Activated effector memory CD4-positive, alpha-beta T cell treated with anti-CD3 and anti-CD28 coated beads, Interleukin-2, amount 50 U/mL, for 16 hours (primary cell): ENCODE measurements at places on chromosomes 13 and 19.

DNA sequence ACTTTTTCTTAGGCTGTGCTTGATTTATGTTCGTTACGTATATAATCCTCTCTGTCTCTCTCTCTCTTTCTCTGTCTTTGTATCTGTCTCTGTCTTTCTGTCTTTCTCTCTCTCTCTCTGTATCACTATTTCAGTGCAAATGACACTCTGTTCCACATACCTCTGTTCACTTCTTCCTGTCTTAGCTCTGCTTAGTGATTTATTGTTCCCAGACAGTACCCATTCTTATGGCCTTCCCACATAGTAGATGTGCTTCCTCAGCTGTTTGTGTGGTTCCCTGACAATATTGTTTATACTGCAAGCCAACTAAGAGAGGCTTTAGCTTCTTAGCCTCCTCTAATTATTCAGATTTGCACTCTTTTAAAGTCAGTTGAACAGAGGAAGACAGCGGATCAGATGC is 1244.2 kb downstream of the DIAPH3 start:
- no peak for DNase-seq

DNA sequence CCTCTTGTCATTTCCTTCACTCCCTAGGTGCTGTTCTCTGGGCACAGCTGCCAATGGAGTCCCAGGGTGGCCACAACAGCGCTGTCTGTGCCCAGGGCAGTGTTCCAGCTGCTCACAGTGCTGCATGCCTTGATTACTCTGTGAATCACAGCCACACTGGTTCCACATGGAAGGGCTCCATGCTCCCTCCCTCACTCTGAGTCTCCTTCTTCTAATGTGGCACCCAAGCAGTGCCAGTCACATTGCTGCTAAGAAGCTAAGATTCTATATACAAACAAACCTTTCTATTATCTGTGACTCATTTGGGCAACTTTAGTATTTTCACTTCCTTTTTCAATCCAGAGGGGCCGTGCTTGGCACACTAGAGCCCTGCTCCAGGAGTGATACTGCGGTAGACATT is 248.7 kb downstream of the TDRD3 start:
- DNase-seq = no peak

- DNase-seq = no peak
These were observed at the start of gene TRAPPC6A for GRCh38 chr19:45177817-45178261. Gene TRAPPC6A, minus strand, starts transcription at chr19:45178237. Its CDS starts 19 bp downstream, at chr19:45178218.

DNA sequence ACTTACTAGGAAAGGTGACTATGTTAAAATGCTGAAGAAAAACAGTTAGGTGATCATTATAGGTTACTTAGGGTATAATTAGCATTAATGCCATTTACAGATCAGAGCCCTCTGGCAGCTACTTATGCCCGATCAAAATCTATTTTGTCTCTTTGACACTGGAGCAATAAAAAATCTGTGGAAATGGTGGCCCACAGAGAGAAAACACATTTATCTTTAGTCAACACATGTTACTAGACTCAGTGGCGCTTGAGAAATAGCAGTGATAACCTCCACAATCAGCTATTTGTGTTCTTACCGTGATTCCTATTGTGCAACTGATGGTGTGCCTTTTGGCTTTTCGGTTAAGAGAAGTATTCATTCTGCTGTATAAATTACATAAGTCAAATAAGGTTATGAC is 1519.6 kb downstream of the PCDH9 start:
- DNase-seq = no peak

GRCh38 chr19:8255426-8256125 is 46.4 kb downstream of the CERS4 start:
- DNase-seq = no peak

- DNase-seq = peak; percentile 89
These were observed at the start of gene MAP1S for GRCh38 chr19:17718947-17719711. Gene MAP1S, plus strand, starts transcription at chr19:17719480. Its CDS starts 23 bp downstream, at chr19:17719503.

- no peak for DNase-seq
These were observed 205.5 kb downstream of the DCLK1 start for GRCh38 chr13:35925669-35926068.

- DNase-seq = peak; percentile 58
These were observed 27.6 kb downstream of the C19orf47 start for GRCh38 chr19:40320558-40320935.

GRCh38 chr13:35714588-35715377 is 238.3 kb upstream of the MAB21L1 start:
- DNase-seq = no peak

DNA sequence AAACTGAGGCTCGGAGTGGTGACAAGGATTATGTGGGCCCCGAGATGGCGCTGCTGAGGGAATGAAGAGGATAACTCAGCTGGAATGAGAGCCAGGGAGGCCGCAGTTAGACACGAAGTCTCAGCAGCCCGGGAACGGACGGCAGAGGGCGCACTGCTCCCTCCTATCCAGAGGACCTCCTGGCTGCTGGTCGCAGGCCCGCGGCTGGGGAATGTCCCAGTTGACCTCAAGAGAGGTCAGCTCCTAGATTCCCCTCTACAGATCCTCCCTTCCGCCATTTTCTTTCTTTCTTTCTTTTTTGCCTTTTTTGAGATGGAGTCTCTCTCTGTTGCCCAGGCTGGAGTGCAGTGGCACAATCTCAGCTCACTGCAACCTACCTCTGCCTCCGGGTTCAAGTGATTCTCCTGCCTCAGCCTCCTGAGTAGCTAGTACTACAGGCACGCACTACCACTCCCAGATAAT is 24.1 kb upstream of the ASPDH start:
- peak; percentile 86 for DNase-seq

GRCh38 chr13:24041651-24042225 is 118.8 kb upstream of the SPATA13 start:
- DNase-seq = no peak

DNA sequence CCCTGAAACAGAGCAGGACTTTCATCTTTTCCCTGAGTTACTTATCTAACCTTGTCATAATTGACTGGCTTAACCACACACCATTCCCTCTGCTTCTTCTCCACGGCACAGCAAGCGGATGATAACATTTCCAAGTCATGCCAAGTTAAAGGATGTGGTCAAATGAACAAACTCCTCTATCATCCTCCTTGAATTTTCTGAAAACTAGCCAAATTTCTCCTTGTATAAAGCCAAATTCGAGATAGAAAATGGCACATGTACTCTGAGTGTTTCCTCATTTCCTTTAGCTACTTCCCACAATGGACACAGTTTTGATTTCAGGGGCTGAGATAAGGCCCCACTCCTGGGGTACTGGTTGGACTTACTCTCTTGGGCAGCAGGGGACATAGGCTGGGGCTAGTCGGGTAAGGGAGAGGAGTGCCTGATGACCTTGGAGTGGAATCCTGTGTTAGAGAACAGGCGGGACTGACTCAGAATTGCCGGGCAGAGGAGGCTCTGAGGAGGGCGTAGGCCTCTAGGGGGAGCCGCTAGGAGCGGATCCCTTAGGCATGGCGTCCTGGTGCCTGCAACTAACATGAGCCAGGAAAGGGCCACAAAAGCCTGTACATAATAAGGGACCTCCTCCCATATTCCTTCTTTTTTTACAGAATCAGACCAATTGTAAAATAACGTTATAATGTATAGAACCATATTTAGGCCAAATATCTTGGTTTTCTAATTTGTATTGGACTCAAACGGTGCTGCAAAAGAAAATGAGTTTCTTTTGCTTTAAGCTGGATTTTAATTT is 20.3 kb upstream of the TMTC4 start:
- DNase-seq = no peak

DNA sequence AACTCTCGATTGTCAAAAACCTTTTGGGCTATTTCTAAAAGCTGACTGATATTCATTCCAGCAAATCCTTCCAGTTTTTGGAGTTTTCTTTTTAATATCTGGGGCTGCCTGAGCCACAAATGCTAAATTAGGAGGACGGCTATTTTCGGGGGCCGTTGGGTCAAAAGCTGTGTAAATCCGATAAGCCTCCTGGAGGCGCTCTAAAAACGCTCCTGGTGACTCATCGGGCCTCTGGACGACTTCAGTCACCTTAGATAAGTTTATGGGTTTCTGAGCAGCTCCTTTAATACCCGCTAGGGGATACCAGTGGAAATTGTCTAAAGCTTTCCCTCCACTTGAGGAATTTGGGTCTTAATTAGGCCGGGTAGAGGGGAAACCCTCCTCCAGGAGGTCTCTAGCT is 66.4 kb downstream of the ZNF730 start:
- no peak for DNase-seq

DNA sequence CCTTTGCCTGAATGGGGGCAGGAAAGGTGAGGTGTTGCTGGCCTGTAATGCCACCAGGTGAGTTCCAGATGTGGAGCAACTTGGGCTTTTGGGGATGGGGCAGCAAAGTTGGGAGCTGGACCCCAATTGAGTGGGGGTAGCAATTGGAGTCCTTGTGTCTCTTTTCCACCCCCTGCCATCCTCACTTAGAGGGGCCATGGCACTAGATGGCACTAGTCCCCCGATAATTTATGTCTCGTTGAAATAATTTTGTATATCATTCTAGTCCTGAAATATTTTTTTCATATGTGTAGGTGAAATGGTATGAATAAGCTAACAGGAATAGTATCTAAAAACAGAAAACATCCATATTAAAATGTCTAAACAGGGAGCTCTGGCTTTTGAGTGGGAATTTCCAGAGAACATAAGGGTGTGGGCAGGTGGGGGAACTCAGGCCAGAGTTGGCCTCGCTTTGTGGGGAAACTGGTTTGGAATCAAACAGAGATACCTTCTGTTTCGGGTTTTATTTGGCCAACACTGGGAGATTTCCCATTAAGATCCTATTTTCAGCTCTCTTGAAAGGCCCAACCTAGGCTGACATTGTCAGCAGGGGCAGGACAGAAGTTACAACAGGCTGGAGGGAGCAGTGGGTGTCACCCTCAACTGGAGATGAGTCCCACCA is 3.4 kb downstream of the ZNF576 start:
- no peak for DNase-seq

DNA sequence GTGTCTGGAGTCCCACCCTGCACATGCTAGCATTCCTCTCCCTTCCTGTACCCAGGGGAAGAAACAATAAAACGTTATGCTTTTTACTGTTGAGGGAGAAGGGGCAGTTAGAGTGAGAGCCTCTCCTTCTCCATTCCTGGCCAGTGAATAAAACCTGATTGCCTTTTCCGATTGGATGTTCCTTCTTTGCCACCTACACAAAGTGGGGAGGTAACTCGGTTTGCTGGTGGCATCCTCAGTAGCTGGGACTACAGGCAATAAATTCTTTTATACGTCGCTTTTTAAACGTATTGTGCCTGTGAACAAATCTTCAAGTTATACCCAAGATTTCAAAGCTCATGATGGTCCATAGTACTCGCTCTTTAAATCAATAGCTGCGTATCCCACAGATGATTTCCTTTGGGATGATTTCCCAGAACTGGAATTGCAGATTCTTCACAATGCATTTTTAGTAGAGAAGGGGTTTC is 660 bp upstream of the MVB12A start:
- DNase-seq = no peak

DNA sequence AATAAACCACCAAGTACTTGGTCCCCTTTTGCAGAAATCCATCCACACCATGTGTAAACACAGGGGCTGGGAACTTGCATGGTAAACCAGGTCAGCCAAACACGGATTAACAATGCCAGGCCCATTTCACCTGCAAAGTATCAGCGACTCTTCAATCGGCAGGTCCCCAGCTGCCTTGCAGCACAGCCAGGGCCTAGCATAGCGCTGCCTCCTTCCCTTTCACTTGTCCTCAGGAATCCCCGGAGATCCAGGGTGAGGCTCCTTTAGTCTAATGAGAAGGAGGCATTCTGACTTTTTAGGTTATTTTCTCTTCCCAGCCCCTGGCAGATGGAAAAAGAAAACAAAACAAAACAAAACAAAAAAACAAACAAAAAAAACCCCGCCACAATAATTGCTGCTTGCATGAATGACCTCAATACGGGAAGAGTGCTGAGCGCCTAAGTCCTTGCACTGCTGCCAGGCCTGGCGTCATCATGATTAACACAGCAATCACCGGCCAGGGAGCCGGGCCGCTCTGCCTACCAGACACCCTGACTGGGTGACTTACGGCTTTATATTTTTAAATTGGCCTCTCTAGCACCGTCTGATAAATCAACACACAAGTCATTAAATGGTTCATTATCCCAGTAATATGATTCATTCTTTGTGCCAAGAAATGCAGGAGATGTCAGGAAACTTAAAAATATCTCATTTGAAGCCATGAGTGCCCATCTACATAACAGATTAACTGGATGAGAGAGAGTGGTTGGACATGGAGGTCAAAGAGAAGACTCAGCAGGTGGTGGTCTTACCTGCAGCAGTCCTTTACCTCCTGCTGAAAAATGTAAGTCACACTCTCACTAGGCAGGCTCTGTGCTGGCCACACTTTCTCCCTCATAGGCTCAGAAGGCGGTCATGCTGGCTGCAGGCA is 692.7 kb downstream of the UQCRFS1 start:
- no peak for DNase-seq

DNA sequence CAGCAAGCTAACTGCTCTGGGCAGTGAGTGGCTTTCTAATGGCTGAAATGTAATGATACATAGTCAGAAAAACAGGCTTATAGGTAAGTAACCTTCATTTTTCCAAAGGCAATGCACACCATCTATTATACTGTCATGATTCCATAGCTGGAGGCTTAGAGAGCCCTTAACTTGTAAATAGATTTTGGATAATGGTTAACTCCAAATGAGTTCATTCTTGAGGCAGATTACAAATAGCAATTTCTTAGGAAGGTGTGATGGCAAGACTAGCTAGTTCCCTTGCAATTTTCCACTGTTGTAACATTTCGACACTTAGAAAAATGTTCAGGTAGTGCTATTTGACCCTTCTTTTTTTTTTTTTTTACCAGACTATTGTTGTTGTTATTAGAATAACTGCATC is 789.8 kb upstream of the PCDH9 start:
- DNase-seq = no peak

- no peak for DNase-seq
These were observed 1073.1 kb downstream of the SLITRK5 start for GRCh38 chr13:88744289-88744688.

GRCh38 chr19:29934781-29935180 is 7.3 kb upstream of the URI1 start:
- no peak for DNase-seq

DNA sequence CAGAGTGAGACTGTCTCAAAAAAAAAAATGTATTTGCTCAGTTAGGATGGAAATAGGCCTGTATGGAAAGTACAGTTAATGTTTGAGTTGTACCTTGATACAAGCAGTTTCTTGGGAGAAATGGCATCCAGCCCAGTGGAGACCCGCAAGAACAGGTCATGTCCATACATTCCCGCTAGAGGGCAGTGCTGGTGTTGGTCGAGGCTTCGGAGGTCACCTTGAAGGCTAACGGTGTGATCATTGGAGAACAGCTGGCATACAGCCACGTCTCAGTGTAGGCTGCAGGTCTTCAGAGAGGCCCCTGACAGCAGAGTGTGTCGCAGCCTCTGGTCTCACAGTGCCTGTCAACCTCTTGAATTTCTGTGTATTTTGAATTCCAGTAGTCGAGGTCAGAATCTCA is 7.5 kb downstream of the ZNF610 start:
- peak; percentile 80 for DNase-seq

GRCh38 chr13:79245937-79246577 is 160.0 kb downstream of the RBM26 start:
- DNase-seq = no peak

DNA sequence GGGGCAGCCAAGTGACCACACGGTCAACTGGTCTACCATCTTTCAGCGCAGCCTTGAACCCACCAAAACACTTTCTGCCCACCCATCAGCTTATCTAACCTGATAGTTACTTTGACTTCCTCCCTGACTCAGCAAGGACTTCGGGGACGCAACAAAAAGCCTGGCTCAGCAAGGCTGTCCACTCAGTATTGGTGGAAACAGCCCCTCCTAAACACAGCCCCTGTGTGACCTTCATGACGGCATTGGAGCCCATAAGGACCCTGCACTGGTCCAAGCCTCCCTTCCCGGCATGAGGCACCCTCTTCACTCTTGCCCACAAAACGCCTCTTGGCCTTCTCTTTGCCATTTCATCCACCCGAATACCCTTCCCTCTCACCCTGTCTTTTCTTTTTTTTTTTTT is 39.1 kb downstream of the INSR start:
- no peak for DNase-seq

GRCh38 chr13:104170980-104171555 is 1104.9 kb upstream of the SLC10A2 start:
- no peak for DNase-seq
